ENCODE measurements at places on chromosomes 12 and 14.
A peak's percentile ranks its signal among the peaks of the same experiment; 100 is the strongest.

DNA sequence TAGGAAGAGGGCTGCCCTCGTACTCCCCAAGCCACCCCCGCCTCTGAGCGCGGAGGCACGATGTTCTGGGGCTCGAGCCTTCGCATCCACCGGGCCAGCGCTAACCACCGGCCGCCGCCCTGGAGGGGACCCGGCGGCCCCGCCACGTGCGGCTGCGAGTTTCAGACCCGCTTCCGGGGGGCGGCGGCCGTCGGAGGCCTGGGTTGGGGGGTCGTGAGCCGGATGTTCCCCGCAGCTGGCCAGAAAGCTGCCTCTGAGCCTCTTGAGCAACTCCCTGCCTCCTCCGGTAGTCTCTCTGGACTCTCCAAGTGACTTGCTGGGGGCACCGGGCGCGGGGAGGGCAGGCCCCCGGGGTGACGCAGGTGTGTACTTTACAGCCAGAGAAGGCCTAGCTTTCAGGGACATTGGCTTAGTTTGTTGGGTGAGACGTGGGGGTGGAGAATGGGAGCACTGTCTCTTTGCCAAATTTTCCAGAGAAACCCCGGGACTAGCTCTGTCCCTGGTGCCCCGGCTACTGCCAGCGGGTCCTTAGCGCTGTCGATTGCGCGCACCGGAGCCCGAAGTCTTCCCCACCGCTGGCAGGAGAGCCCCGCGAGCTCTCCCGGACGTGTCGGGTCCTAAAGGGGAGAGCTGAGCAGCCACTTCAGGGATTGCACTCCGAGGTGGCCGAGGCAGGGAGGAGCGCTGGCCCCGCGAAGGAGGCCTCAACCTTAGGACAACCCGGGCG, 15.6 kb downstream of the OTX2 start:
- DNase-seq, result no peak

- DNase-seq, result no peak
Observed at GRCh38 chr14:24113379-24113800, 1.2 kb upstream of the DCAF11 start.

DNA sequence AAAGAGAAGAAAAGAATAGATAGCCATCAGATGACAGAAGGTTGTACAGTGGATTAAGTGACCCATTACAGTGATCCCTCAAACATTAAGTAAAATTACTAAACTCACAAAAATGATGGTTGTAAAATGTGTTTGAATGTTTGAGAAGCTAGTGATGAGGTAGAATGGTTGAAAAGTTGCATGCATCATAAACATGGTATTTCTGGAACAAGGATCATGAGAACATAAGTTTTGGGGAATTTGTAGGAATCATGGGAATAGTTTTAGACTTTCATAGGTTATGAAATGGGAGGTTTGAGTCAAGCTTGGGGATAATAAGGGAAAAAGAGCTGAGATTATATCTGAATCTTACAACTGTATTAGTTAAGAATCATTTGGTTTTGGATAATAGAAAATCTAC, 34.1 kb upstream of the NEDD1 start:
- peak; percentile 91 for DNase-seq

DNA sequence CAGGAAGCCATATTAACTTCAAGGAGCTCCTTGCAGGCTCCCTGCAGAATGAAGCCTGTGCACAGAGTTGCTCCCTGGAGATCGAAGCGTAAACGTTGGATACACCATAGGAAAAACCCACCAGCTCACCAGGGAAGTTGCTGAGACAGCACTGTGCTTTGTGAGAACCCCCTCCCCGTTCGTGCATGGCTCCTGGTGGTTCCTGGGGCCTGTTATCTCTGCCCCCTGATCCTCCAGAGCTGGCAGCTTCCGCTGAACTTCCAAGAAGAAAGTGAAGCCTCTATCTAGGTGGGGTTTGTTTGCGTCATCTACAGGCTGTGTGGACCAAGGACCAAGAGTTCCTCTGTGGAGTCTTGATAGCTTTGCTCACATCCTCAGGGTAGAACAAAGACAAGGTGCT, 2.4 kb upstream of the CCDC85C start:
- no peak for DNase-seq

- DNase-seq, result no peak
Observed at GRCh38 chr12:5561057-5561456, 129.1 kb downstream of the NTF3 start.

GRCh38 chr12:90322006-90322405, 613.4 kb upstream of the ATP2B1 start:
- no peak for DNase-seq

DNA sequence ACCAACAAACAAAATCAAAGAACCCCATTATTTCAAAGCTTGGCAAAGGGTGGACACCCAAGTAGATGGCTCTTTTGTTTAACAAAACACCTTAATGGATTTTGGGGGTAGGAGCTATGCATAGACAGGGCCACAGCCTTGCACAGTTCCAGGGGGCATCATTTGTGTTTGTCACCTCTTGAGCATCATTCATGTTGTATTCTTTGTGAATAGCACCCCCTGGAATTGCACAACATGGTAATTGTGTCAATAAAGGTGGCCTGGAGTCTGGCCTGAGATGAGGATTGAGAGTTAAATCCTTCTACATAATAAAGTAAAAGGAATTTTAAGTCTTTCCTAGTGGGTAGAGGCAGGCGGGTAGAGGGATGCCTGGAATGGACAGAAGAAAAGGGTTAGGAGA, 3.3 kb upstream of the FRS2 start:
- DNase-seq, result no peak

- DNase-seq, result no peak
Observed at GRCh38 chr12:45893240-45893639, 97.1 kb downstream of the SCAF11 start.

GRCh38 chr12:16187660-16188059, 89.8 kb downstream of the SLC15A5 start:
- DNase-seq, result no peak

DNA sequence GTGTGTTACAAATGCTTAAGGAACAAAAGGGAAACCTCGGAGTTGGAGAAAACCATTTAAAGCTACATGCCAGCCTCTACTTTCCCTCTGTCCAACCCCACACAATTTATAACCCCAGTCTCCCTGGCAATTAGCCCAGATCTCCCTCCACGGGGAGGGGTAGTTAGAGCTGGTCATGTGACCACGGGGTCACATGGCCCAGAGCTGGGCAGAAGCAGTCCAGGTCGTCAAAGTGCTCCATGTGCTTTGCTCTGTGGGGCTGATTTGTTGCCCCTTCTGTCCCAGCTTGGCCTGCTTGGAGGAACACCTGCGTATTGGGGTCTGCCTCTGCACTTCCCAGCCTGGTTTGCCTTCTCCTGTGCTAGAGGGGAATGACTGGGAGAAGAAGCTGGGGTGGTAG, 219.1 kb downstream of the RBM19 start:
- DNase-seq, result no peak

DNA sequence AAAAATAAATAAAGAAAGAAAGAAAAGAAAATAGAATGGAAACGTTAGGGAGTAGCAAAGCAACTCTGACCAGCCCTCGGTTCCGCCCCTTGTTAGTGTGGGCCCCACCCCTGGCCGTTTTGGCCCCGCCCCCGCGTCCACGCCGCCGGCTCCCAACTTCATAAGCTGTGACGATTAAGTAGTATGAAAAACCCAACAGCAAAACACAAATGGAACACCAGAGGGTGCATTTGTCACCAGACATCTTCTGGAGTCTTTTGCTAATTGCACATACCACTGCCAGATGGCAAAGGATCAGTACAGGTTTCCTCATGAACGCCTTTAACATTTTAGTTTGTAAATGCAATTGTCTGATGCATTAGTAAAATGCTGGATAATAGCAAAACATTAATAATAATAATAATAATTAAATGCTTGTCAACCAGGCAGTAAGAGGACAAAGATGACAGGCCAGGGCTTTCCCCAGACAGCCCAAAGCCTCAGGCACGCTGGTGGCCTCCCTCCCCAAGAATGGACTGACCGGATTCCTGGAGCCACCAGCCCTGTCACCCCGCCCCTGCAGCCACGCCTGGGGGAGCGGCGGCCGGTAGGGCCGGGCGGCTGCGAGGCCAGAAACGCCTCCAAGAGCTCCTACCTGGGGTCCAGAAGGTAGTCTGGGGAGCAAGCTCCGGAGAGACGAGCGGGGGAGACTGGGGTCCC, 23.6 kb downstream of the HSP90AA1 start:
- DNase-seq, result peak; percentile 71

DNA sequence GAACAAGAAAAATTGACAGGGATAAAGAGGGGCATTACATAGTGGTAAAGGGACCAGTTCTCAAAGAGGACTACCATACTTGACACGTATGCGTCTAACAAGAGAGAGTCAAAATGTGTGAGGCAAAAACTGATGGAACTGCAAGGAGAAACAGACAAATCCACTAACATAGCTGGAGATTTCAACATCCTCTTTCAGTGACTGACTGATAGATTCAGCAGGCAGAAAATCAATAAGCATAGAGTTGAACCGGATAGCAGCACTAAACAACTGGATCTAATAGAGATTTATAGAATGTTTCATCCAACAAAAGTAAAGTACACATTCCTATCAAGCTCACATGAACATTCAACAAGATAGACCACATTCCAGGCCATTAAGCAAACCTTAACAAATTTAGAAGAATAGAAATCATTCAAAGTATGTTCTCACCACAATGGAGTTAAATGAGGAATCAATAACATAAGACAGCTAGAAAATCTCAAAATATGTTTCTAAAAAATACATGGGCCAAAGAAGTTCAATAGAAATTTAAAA, 16.1 kb upstream of the CRACR2A start:
- no peak for DNase-seq

DNA sequence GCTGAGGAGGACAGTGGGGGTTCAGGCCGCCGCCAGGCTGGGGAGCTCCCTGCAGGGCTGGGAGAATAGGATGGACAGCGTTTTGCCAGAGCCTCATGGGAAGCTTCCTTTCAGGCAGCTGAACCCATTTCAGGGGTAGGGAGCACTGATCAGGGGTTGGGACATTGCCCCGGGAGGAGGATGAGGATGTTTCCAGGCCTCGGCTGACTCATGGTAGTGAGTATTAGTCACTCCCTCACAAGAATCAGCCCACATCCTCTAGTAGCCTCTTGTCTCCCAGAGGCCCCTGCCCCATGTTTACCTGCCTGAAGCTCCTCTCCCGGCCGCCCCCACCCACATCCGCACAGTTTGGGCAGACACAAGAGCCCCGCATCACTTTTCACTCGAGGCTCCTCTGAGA, 89.8 kb downstream of the ZFP36L1 start:
- no peak for DNase-seq

DNA sequence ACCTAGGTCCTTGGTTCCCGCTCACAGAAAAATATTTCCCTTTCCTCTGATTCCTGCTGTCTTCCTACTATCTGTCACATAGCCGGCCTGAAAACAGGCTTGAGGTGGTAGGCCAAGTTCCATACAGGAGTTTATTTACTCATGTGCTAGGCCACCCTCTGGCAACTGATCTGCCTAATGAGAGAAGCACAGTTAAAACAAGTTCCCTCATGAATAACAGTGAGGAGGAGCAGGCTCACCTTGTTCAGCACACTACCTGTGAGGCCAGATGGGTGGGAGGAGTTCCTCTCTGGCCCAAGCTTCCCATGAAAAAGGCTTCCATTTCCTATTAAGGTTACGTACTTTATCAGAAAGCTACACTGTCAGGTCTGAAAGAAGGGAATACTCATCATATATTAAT, 206.0 kb downstream of the MYRFL start:
- DNase-seq, result no peak

All from BJ (cell line).